GM12878 (cell line): ENCODE measurements at places on chromosomes 1 and 21. TPM values are rescaled to one million over a fixed set of nuclear protein-coding genes. Genes with fewer than 3 reads are reported as not detected.

DNA sequence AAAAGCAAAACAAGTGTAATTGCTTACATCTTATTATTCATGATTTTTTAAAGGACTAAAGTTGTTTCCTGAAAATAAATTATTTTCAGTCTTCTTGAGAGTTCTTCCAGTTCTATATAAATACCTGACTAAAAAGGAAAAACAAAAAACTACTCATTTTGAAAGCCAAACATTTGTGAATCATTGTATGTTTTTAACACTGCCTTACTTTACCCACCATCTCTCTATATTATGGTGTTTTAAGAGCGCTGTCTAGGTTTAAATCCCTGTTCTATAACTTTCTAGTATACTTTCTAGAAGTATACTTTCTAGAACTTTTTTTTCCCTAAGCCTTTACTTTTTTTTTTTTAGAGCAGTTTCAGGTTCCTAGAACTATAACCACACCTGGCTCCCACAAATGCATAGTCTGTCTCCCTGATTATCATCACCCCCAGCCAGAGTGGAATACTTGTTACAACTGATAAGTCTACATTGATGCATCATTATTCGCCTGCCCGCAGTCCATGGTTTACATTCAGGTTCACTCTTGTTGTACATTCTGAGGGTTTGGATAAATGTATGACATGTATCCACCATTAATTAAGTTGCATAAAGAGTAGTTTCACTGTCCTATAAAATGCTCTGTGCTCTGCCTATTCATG is 9.8 kb downstream of the RSBN1 start:
- no peak for DNase-seq

The ARHGEF16 gene
- not detected in 2 replicates for polyA plus RNA-seq

The RUNX3 gene
- 29.3 and 29.7 TPM in 2 replicates for polyA plus RNA-seq

GRCh38 chr1:169892927-169893644 is 610 bp downstream of the SCYL3 start:
- DNase-seq = no peak

The OR6K3 gene
- polyA plus RNA-seq = not detected in 2 replicates

The GBP6 gene
- polyA plus RNA-seq = not detected in 2 replicates

GRCh38 chr1:83800066-83800465 is 198.9 kb downstream of the TTLL7 start:
- DNase-seq = no peak

The TXNIP gene
- 82.9 and 92.7 TPM in 2 replicates for polyA plus RNA-seq

GRCh38 chr1:54224233-54224632 is 24.3 kb downstream of the MRPL37 start:
- DNase-seq = no peak

GRCh38 chr1:43935711-43936427 is 2.3 kb downstream of the ARTN start:
- no peak for DNase-seq

DNA sequence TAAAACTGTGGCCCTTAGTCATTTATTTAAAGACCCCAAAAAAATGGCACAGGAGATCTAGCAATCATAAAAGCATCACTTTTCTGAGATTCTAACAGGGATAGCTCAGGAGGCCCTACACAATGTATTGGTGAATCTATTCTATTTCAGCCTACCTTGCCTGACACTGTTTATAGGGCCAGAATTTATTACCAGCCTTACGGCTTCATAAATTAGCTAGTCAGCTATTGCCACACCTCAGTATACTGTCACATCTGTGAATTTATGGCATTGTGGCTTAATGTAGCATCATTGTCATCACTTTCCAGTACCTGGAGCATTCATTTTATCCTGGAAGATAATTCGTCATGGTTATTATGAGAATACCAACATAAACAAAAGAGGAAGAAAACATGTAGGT is 121.2 kb upstream of the ERG start:
- no peak for DNase-seq

GRCh38 chr1:165539306-165539705 is 4.5 kb upstream of the LRRC52 start:
- no peak for DNase-seq
